NB4 (cell line): ENCODE measurements at places on chromosomes 1 and 21.

- peak; percentile 81 for DNase-seq
These were observed 10.7 kb downstream of the MACF1 start for GRCh38 chr1:39214998-39215873.

GRCh38 chr1:165226326-165226725 is 130.2 kb downstream of the LMX1A start:
- DNase-seq, result no peak

DNA sequence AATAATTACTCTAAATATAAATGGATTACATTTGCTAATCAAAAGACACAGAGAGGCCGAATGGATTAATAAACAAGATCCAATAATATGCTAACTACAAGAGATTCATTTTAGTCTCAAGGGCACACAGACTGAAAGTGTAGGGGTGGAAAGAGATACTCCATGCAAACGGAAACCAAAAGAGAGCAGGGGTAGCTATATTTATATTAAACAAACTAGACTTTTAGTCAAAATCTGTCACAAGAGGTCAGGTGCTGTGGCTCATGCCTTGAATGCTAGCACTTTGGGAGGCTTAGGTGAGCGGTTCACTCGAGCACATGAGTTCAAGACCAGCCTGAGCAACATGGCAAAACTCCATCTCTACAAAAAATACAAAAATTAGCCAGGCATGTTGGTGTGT is 33.6 kb upstream of the DISP1 start:
- DNase-seq, result no peak

DNA sequence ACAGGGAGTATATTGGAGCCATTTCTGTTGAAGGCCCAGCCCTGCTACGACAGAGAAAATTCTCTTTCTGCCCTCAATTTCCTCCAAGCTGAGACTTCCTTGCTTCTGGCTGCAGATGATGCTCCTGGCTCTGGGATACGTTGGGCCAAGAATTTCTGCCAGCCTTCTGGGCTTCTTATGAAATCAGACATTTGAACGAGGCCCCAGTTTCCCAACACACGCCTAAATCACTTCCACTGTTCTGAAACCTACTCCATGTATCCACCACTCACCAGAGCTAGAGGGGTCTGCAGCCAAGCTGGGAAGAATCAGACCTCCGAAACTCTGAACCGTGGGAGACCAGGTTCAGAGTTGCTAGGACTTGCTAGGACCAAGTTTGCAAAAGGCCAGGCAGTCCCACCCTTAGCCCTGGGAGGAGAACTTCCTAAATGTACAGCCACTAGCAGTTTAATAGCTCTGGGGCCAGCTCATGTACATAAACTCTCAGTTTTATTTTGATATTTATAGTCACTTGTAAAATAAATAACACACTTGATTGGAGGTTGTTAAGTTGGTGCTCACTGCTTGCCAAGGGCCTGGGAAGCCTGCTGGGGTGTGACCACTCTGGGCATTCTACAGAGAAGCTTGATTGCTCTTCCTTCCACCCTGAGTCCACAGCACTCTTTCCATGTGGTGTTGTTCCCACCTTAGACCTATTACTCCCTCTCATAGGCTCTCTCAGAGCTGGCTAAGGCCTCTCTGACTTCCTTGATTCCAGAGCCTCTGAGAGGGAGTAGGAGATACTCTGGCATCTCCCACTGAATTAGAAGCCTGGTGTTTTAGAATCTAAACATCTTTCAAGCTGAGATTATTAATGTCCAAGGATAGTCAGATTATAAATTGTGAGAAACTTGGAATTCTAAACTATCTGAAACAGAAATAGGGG is 83.4 kb upstream of the TRABD2B start:
- no peak for DNase-seq

- DNase-seq, result no peak
These were observed 237.0 kb upstream of the HOOK1 start for GRCh38 chr1:59577774-59578173.

DNA sequence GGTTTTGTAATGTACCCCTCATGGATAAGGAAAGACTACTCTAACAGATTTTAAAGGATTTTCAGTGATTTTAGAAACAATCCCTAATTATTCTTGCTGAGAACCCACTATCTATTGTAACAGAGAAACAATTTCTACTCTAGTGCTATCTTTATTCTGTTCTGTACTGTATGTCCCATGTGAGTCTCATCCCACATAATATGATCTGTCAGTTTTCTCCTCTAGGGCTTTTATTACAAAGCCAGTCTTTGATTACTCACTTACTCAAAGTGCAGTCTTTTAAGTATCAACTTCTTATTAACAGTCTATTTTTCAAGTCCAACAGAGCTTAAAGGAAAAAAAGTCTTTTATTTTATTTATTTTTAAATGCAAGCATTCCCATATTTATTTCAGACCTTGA is 54.8 kb downstream of the CTH start:
- DNase-seq, result no peak
